ENCODE measurements at places on chromosomes 13 and 19.

DNA sequence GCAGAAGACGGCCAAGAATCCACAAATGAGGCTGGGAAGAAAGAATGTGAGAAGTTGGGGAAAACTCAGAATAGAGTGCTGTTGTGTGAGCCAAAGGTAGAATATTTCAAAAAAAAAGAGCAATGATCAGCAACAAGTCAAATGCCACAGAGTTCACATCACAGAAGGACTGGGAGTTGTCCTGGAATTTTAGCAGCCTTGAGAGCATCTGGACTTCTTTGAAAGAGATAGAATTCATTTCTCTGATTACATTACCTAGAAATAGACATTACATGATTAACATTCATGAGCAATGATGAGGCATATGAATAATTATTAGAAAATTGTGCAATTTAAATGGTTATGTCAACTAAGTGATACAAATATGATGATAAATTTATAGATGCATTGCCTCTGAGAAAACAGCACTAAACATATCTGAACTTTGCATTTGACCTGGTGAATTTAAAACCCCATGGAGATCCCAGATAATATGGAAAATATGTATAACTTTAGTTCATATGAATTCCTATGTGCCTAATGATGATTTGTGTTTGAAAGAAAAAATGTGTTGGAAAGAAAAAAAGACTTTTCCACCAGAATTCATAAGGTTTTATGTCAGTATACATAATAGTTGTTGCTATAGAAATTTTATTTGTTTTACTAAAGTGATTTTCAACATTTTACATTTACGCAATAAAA lies 186.2 kb downstream of the POSTN start:
- no peak for DNase-seq

DNA sequence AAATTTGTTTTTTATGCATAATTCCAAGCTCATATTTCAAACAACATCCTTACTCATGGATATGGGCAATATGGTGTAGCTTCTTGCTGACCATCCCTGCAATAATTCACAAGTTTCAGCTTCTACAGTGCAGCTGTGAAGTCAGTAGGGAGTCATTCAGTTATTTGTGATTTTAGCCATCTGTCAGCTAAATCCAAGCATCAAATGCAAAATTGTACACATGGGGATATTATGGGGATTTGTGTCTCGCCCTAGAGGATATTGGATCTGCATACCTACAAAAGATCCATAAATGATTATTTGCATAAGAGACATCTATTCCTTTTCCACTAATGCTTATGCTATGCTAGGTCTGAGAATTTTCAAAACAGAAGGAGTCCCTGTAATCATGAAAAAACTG lies 217.9 kb upstream of the SLITRK5 start:
- DNase-seq: no peak

DNA sequence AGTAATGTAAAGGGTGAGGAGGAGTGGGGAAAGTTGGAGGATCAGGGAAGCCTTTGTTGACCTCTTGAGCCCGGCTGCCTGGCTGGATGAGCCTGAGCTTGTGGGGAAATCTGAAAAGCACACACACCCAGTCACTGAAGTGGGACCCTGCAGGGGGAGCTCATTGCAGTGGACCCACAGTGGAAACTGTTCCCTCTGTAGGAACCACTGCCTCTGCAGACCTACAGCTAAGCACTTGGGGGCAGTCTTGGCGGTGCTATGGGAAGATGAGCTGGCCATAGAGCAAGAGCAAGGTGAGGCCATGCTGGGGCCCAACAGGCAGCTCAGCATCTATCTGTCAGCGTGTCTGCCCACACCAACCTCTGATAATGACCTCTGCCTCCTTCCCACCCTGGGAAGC lies 294.8 kb downstream of the TSHZ3 start:
- DNase-seq: peak; percentile 4

DNA sequence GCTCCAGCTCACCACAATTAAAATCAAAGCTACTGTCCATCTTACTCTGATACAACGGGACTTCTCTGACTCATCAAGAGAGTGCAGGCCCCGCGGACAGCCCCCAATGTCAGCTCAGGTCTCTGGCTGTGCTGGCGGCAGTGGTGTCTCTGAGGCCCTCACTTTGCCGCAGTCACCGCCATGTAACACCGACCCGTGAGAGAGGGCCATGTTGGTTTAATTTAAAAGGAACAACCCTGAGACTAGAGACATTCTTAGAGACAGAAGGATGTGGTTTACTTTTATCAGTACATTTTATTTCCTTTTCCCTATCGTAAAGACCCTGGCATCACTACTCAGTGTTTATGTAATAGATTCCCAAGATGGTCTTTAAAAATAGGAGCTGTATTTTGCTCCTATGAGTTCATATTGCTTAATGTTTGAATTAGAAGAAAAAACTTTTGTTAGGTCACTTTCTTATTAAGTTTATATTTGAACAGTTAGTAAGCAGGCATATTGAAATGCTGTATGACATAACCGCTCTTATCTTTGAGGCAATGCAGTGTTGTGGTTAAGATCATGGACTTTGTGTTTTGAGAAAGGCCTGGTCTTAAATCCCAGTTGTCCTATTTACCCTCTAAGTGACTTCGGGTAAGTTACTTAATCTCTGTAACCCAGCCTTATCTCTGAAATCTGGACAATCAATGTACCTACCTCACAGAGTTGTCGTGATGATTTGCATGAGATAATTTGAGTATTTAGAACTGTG lies 23.4 kb downstream of the DGKH start:
- no peak for DNase-seq

- DNase-seq: no peak
Observed at GRCh38 chr19:16620018-16620417, 8.0 kb downstream of the MED26 start.

- no peak for DNase-seq
Observed at GRCh38 chr13:26480246-26480855, 77.1 kb upstream of the WASF3 start.

- DNase-seq: no peak
Observed at GRCh38 chr19:44694184-44694579, 4.8 kb upstream of the CEACAM16 start.

DNA sequence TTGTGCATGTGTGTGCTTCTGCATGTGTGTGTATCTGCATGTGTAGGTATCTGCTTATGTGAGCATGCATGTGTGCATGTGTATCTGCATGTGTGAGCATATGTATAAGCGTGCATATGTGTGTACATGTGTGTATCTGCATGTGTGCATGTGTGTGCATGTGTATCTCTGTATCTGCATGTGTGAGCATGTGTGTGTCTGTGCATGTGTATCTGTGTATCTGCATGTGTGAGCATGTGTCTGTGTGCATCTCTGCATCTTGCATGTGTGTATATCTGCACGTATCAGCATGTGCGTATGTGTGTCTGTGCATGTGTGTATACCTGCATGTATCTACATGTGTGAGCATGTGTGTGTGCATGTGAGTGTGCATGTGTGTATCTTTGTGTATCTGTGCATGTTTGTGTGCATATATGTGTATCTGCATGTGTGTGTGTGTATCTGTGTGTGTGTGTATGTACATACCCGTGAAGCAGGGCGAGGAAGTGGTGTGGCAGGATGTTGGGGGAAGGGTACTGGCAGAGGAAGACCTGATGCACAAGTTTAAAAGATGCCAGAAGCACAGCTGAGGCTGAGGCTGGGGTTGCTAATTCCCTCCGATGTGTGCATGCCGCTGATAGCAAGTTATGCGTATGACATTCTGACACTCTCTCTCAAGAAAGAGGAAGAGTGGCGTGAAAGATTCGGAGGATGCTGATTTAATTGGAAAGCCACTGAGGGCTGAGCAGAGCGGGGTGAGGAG lies 64.2 kb downstream of the TEX29 start:
- DNase-seq: no peak

DNA sequence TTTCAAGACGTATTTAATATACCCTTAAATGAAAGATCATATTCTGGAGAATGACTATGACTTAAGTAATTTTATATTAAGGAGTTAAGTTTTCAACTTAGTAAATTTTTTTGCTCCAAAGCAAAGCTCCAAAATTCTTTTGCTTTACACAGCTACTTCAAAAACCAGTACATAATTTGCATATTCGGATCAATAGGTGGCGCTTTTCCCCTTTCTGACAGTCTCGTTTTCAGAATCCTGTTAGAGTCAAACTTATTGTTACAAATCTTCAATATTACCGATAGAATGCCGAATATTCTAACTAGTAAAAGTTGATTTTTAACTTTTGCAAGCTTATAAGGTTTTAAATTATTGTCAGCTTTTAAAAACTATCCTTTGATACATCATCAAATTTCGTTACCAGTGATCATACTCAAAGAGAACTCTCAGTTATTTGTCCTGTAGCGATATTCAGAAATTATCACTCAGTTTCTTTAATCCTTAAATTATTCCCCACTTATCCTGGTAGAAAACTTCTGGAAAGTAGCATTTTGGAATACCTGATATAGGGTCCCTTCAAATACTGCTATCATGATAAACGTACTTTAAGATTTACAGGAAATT lies 852.7 kb upstream of the KLHL1 start:
- DNase-seq: no peak

DNA sequence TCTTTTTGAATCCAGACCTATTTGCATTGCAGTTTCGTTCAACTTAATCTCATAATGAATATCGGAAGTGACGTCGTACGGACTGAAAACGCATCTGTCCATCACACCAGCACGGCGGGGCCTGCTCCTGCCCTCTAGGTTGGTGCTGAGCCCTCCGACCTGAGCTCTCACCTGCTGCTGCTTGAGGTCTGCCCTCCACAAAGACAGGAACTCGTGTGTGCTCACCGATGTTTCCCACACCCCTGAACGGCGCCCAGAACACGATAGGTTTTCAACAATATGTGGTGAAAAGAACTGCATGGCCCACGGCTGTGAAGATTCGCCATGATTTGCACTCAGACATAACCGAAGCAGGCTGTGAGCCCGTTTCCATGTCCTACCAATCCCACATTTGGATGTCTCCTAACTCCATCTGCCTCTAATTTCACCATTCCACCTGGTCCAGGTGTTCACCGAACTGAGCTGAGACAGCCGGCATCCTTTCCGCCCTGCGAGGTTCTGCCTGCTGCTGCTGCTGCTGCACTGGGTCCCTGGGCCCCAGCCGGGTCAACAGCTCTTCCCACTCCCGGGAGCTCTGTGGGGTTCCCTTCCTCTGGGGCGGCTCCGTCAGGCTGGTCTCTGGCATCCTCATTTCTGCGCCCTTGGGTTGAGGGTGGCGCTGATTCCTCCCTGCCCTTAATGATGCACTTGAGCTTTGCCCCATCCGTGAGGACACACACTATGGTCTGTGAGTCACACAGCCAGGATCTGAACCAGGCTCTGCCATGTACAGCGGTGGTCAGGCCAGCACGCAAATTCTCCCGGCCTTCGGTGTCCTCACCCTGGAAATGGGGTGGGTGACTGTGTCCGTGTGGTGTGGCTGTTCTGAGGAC lies 20.9 kb downstream of the GRTP1 start:
- DNase-seq: no peak

DNA sequence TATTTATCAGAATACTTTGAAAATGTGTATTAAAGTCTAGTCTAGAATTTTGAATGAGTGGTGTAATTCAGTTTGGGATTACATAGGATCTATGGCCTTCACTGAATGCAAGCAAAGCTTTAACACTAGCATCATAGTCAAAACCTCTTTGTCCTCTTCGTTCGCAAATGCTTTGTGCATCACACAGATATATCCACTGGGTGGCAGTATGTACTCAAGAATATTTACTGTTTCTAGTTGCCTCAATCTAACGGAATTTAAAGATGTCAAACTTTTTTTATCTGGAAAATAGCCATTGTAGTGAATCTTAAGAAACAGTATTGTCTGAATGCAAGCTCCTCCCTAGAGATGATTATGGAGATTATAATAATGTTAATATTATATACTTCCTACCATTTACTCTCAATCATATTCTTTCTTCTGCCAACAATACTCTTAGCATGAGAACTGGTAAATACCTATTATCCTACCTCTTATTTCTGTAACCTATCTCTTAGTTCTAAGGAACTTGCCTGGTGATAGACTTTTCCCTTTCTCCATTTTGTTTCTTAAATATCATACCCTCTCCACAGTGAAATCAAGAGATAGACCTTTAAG lies 25.8 kb downstream of the LACC1 start:
- DNase-seq: no peak

All from stimulated activated CD8-positive, alpha-beta memory T cell treated with anti-CD3 and anti-CD28 coated beads, Interleukin-4, amount 100 ng/mL, for 24 hours (primary cell).